ENCODE measurements at places on chromosomes 3 and 15. TPM values are rescaled to one million over a fixed set of nuclear protein-coding genes. Genes with fewer than 3 reads are reported as not detected.

RAB6B gene
- polyA plus RNA-seq = 17.0 TPM

DNA sequence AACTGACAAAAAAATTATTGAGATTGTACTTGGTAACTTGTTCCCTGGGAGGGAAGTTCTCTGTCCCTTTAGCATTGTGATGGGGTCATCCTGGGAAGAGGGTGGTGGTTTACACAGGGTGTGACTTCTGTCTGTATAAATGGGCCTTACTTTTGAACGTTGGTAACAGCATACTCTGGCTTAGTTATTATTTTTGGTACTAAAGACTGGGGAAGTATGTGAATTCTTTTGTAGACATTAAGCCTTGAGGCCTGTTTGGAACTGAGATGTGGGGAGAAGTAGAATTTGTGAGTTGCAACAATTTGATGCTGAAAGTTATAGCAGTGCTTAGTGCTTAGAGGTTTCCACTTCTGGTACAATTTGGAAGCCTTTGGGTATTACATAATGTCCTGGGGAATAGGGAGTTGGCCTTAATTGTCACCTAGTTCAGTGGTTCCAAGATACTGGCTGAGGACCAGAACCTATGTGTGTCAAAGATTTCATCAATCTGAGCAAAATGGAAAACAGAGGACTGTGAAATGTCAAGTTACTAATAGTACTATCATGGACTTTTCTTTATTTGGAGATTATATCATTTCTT is 15.9 kb downstream of the TLNRD1 start:
- DNase-seq = no peak

- DNase-seq = no peak
These were observed 50.6 kb downstream of the OXNAD1 start for GRCh38 chr3:16315623-16316022.

CHRNB4 gene
- polyA plus RNA-seq = 3.4 TPM
